ENCODE measurements at places on chromosomes 12 and 14.

DNA sequence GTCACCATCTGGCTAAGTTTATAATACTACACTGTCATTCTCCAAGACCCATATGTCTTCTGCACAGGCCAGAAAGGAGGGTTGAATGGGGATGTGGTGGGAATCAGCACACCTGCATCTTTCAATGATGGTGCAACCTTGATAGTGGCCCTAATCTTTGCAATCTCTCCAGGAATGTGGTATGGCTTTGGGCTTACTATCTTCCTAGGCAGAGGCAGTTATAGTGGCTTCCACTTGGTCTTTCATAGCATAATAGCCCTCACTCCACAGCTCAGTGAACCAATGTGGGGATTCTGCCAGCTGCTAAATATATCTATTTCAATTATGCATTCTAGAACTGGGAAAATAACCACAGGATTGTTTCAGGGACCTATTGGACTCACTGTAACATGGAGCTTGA lies 61.8 kb upstream of the ATP2B1 start:
- DNase-seq, result no peak

DNA sequence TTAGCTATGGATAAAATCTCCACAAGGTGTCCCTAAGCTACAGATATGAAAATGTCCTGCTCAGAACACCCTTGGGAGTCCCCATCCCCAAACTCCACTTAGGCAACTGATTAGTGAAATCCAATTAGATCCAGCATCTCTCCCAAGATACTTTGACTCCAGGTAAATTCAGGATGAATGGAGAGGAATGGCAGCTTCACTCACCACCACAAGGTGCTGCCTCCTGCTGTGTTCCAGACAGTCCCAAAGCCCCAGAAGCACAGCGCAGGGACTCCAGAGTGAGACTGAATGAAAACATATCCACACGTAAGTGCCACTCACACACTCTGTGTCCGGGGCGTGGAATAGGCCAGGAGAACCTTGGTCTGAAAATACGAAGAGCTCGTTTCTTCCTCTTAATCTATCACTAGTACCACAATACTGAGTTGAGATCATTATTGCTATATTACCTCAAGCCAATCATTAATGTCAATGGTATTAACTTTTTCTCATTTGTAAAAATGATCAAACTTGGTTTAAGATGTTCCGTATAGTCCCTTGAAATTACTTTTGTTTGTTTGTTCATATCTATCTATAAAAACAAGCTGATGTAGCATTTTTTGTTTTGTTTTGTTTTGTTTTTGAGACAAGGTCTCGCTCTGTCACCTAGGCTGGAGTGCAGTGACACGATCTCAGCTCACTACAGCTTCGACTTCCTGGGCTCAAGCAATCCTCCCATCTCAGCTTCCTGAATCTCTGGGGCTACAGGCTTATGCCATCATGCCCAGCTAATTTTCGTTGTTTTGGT lies 70.0 kb upstream of the BICD1 start:
- no peak for DNase-seq

- no peak for DNase-seq
Measured at GRCh38 chr12:132998741-132999140, 12.6 kb downstream of the ZNF26 start.

DNA sequence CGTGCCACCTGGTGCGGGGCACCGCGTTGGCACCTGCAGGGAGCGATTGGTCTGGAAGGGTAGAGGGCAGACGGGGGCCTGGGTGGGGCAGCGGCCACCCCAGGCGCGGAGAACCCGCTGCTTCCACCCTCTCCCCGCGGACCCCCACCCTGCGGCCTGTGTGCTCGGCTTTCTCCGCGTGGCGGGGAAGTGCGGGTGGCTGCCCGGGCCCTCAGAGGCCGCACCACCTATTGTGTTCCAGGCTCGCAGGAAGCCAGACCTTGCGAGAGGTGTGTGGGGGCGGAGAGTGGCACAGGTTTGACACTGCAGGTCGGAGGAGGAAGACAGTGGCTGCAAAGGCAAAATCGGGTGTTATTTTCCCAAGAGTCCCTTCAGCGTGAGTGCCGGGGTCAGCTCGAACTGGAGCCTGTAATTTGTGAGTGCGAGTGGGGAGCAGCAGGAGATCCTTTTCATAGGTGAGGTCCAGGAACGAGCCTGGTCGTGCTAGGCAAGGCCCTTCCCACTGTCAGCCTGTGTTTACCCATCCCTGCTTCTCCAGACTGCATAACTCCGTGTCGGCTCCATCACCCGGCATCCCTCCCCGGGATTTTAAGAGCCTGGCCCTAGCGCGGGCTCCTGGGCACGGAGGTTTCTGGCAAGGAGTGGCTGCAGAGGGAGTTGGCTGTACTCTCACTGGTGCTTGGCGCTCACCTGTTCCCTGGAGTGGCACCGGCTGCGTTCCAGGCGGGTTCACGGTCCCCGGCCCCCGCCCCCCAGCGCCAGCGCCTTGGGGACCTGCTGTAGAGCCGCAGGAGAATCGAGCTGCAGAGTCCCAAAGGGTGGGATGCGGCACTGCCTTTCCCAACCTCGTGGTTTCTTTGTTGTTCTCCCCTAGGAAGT lies 935 bp downstream of the TBC1D30 start:
- DNase-seq, result no peak

- peak; percentile 51 for DNase-seq
Measured at GRCh38 chr14:83294941-83295340, 1761.3 kb upstream of the SEL1L start.

DNA sequence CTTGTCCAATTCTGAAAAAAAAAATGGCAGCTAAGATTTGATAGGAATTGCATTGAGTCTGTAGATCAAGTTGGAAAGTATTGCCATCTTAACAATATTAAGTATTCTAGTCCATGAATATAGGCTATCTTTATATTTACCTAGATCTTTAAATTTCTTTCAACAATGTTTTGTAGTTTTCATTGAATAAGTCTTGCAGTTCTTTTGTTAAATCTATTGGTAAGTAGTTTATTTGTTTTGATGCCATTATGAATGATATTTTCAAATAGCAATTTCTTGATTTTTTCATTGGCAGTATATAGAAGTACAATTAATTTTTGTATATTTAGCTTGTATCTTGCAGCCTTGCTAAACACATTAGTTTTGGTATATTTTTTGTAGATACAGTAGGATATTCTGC lies 71.6 kb downstream of the SYNE2 start:
- DNase-seq, result no peak

- peak; percentile 19 for DNase-seq
Measured at GRCh38 chr14:75306927-75307699, 28.5 kb downstream of the FOS start.

DNA sequence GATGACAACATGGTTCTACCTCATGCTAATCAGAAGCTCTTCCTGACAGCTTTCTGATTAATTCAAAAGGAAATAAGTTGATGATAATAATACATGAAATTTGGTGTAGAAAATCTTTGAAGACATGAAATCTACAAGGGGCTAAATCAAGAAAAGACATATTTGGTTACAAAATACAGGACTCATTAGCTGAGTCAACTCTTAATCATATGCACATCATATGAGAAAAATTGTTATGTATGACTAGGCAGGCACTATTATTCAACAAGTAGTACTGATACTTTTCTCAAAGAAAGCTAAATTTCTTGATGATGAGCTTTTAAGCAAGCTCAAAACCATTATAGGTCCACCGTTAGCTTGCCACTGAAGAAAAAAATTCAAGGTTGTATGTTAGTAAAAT lies 7.1 kb downstream of the ABCC9 start:
- peak; percentile 68 for DNase-seq

GRCh38 chr12:54033106-54033979 lies 493 bp downstream of the HOXC5 start:
- no peak for DNase-seq

DNA sequence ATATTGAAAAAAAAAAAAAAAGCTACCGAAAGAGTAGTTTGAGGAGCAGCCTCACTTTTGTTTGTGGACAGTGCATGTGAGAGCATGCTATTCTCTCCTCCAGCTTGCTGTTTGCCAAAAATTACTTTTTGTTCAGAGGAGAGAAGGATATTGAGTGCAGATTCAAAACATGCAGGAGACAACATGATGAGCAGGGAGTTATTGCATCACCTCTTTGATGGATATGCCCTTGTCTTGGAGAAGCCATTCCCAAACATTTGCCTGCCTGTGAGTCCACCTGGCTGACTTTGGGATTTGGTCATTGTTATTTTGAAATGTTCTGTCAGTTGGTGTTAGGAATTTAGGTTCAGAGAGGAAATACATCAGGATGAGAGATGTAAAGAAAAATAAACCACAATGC lies 2.4 kb downstream of the C12orf75 start:
- no peak for DNase-seq

GRCh38 chr12:8685051-8685450 lies 12.7 kb upstream of the RIMKLB start:
- DNase-seq, result no peak

DNA sequence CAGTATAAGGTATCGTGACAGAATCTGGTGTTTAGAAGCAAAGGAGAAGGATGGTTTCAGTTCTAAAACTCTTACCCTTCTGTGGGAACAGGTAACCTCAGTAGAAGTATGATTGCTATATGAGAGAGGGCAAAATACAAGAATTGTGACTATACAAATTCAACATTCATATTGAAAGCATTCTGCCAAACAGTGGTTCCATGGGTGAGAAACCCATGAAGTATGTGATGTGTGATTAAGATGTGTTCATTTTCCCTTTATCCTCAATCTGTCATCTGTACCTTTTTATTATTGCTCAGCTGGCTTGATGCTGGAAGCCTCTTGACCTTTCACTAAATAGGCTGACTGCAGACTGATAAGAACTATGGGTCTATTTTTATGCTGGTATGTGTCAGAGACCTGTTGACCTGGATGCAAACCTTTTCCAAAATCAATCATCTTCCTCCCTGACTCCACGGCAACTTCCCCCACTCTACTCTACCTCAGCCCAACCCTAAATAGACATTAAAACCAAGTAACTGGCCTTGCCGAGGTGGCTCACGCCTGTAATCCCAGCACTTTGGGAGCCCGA lies 109.6 kb downstream of the STXBP6 start:
- DNase-seq, result no peak

- DNase-seq, result no peak
Measured at GRCh38 chr14:23865502-23865901, 88.1 kb upstream of the DHRS4 start.

DNA sequence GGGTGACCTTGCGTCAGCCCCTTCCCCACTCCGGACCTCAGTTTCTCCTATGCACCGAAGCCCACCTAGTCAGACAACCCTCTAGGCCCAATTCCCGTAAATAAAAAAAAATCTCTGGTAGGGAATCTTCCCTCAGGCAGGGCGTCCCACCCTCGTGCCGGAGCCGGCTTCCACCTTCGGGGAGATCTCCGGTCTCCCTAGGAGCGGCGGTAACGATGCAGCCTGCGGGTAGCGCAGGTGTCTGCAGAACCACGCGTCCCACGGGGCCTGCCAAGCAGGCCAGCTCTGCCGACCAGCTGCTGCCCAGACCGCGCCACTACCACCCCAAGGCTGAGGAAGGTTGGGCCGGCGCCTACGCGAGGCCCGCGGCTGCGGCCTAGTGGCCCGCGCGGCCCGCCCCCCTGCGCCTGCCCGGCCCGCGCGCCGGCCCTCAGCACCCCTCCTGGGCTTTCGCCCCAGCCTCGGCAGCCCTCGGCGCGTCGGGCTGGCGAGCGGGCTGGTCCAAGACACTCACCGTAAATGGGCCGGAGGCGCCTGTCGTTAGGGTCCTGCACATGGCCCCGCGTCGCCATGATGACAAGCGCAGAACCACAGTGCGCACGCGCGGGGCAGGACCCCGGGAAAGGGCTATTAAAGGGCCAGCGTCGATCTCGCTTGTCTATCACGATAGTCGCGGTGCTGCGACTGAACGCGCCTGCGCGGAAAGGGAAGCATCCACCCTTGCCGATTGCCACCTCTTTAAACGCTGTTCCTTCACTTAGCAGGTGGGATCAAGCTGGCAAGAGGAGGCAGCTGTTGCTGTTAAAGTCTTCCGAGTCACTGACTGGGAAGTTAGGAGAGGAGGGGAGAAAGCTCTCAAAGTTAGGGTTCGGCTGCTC lies at the start of gene NAA25:
Gene NAA25 (minus strand): TSS at position 582 of the 878 bp plus-strand sequence. CDS start 10 bp downstream, at position 572.
- peak; percentile 79 for DNase-seq

All from IMR-90 (cell line).